H7 (cell line): ENCODE measurements at places on chromosomes 6 and 20.
A peak's percentile ranks its signal among the peaks of the same experiment; 100 is the strongest.

DNA sequence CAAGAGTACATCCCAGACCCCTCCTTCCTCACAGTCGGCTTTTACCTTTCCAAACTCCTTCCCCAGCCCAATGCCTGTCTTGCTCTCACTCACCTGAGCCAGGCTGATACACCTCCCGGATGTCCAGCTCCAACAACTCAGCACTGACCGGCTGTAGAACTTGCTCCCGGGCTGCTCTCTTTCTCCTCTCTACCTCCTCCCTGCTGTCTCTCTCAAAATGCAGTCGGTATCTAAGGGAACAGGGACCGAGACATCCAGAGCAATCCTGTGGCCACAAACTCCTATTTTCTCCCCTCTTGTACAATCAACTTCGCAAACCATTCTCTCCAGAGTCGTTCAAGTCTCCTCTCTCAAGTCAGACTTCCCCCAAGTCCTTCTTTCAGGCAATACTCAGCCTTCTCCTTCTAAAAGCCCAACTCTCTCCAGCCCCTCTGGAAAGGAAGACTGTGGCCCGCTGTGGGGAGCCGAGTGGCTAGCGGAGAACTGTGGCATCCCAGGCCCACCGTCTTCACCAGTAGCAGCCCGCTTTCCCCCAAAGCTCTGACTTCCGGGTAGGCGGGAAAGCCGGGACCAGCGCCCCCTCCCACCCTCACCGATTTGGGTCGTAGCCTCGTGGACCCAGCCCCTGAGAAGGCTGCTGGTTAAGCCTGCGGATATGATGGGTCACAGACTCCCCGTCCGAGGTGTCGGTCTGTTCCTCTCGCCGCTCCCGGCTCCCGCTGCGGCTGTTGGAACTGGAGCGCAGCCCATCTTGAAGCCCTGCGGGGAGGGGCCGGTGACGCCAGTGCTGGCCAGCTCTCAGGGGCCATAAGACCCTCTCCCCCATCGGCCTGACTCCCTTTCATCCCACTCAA, 1.1 kb downstream of the GNL1 start:
- DNase-seq, result peak; percentile 82

- no peak for DNase-seq
Observed at GRCh38 chr20:43653966-43654365, 12.9 kb upstream of the MYBL2 start.

GRCh38 chr6:79861023-79861422, 86.3 kb downstream of the ELOVL4 start:
- no peak for DNase-seq

DNA sequence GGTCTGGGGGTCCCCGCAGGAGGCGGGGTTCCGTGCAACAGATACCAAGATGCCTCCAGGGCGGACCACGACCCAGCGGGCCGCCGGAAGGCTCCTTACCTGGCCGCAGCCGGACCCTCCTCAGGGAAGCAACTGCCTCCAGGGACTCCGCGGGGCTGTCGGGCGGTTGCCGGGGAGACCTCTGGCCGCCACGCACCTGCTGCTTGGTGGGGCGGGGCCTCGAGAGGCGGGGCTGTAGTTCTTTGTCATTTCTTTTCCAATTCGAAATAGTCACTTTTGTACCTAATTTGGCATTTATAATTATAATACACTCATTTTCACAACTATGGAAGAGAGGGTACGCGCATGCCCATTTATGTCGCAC, 647 bp downstream of the AK9 start:
- DNase-seq, result peak; percentile 89

DNA sequence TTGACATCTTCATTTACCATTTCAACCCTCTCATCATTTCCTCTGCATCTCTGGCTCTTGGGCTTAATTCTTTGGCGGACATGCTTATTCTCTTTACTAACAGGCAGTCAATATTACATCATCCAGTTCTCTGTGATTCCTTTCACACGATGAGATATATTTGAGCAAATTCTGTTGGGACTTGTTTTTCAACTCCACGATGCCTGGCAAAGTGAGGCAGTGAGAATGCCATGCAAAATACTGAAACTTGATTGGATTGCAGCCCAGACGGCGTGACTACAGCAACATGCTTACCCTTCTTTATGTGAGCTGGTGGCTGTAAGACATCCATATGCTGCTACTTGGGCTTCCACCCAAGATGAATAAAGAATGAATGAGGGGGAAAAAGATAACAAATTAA, 101.7 kb upstream of the SPACA1 start:
- DNase-seq, result no peak

DNA sequence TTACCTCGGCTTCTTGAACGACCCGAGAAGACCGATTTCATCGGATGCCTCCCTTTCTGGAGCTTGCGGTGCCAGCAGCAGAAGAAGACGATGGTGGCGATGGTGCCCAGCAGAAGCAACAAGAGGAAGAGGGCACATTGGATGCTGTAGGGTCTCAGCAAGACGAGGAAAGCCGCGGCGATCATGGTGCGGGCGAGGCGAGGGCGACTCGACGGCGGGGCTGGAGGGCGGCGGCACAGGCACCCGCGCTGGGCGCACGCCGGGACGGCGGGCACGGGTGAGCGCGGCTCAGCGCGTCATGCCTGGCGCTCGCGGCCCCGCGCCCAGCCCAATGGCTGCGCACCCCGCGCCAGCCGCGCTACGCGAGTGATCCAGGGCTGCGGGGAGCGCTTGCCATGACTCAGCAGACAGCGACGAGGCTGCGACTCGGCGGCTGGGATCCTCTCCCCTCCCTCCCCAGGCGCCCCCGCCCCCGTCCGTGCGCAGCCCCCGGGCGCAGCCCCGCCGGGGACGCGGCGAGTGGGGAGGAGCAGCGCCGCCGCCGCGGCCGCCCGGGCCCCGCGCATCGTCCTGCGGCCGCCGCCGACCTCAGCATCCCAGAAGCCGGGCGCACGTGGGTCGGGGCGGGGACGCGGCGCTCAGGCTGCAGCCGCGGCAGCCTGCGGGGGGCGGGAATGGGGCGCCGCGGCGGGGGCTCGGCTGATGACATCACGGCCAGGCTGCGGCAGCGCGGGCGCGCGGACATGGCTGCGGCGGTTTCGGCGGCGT, at the start of gene BEND6:
BEND6 (plus strand) TSS at position 705 of the 768 bp plus-strand sequence. CDS start 26,704 bp downstream, outside the sequence.
- DNase-seq, result peak; percentile 85

- no peak for DNase-seq
Observed at GRCh38 chr20:62739581-62740285, 31.1 kb downstream of the NTSR1 start.

- peak; percentile 72 for DNase-seq
Observed at GRCh38 chr6:34129753-34130152, 16.1 kb downstream of the GRM4 start.

GRCh38 chr6:119483908-119484307, 134.3 kb upstream of the MAN1A1 start:
- no peak for DNase-seq

DNA sequence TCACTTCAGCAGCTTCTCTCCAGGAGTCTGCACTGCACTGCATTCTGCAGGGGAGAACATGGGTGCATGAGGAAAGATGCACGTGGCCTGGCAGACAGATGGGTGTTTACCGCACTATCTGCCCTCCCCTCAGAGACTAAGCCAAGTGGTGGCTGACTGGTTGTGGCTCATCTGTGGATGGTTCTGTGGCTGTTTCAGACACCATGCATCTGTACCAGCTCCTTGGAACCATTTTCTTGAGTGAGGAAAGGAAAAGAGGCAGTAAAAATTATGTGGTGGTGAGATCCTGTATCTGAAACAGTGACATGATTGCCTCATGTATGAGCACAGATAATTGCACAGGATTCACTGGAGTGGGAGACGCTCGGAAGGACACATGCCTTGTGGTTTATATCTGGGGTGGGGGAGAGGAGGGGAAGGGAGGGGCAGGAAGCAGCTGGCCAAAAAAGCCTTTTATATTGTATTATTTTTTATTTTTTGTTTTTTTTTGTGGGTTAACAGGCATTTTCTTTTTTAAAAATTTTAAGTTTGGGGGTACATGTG, 161.7 kb downstream of the ERMARD start:
- DNase-seq, result no peak

- peak; percentile 64 for DNase-seq
Observed at GRCh38 chr6:40912158-40912946, 126.7 kb downstream of the UNC5CL start.

DNA sequence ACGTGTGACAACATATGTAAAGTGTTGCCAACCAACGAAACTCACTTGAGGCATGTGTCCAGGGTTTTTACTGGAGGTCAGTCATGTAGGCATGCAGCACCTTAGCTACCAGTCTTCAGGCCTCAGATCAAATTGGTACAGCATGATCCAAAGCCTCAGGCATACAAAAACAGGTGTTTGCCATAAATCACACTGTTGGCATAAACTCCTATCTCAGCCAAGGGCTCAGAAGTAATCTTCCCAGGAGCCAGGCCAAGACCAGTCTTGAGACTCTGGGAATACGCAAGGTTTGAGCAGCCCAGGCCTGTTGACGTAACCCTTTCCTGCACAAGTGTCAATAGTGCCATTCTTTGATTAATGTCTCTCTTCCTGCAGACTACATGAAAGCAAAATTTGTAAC, 163.5 kb downstream of the PRL start:
- DNase-seq, result no peak

DNA sequence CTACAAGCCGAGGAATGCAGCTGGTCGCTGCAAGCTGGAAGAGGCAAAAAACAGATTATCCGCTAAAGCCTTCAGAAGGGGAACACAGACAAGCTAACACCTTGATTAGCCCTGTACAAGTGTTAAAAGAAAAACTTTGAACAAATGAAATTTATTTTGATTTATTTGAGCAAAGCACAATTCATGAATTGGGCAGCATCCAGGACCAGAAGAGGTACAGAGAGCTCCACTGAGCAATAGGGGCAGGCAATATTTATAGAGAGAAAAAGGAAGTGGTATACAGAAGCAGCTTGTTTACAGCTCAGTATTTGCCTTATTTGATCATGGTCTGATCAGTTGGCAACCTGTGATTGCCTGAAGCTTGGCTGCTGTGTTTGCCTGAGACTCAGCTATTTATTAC, 17.6 kb downstream of the HLA-DOB start:
- DNase-seq, result no peak

GRCh38 chr6:153966001-153966400, 73.0 kb upstream of the OPRM1 start:
- DNase-seq, result no peak

- no peak for DNase-seq
Observed at GRCh38 chr6:30747902-30748769, 3.8 kb upstream of the IER3 start.

DNA sequence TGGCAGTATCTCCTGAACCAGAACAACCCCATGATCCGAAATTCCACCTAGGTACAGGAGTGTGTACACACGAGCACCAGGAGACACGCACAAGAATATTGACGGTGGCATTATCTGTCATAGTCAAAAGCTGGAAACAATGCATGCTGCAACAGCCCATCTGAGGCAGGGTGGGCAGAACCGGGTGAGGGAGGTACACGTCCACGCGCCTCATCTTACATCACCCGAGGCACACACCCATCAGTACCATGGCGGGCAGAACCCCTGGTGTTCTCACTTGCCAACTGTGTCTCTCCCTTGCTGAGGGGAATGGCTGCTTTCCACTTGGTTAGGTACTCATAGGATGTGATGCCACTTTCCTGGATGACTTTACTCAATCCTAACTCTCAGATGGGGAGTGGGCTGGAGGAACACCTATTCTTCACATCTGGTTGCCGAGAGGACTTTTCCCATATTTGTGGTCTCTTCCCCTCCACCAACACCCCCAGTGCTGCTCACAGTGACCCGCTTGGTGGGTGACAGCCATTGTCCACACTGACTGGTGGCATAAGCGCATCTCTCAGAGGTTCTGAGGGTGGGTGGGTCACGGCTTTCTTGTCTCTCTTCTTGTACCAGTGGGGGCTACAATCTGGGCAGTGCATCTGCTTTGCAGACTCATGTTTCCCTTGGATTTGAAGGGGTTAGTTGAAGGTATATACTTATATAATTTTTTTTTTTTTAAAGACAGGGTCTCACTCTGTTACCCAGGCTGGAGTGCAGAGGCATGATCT, 13.5 kb downstream of the PPP1R3G start:
- no peak for DNase-seq

- DNase-seq, result peak; percentile 22
Observed at GRCh38 chr6:34176261-34177031, 30.6 kb upstream of the GRM4 start.

- no peak for DNase-seq
Observed at GRCh38 chr6:113596387-113597230, 260.5 kb upstream of the MARCKS start.

- no peak for DNase-seq
Observed at GRCh38 chr6:106117579-106117978, 31.4 kb downstream of the PRDM1 start.

- no peak for DNase-seq
Observed at GRCh38 chr6:12592634-12593033, 123.9 kb upstream of the PHACTR1 start.

GRCh38 chr20:62838128-62838891, 21.5 kb downstream of the COL9A3 start:
- no peak for DNase-seq

GRCh38 chr6:139433631-139434419, 59.4 kb upstream of the CITED2 start:
- DNase-seq, result no peak

GRCh38 chr6:117706504-117706903, 31.2 kb downstream of the NUS1 start:
- DNase-seq, result no peak

GRCh38 chr6:154861825-154862224, 128.6 kb downstream of the SCAF8 start:
- DNase-seq, result no peak

DNA sequence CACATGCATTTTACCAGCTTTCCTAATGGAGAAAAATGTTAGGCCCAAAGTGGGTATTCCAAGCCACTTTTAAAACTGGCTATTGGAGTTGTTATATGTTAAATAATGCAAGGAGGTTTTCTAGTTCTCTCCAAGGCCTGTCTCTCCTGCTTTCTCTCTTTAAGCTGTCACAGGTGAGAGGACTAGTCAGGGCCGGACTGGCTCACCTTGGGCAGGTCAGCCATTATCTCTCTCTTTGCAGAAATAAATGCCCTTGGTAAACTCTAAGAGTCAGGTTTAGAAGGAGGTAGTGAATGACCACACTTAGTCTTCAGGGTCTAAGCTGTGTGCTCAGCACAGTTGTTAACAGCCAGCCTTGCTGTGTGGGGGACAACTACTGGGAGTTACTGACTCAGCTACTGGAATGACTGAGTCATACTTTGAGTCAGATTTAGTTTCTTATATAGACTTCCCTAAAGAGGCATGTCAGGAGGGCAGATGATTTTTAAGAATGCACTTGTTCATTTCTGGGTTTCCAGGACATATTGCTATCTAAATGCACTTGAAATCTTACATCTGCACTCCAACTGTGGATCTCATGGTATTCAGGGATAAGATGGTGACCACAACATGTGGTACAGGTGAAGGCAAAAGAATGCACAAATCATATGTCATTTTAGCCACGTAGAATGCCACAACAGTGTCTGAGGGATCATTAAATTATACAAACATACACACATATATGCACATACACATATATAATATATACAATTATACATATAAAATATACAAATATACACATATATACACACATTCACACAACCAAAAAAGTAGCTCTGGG, 719.4 kb downstream of the EPM2A start:
- DNase-seq, result no peak

DNA sequence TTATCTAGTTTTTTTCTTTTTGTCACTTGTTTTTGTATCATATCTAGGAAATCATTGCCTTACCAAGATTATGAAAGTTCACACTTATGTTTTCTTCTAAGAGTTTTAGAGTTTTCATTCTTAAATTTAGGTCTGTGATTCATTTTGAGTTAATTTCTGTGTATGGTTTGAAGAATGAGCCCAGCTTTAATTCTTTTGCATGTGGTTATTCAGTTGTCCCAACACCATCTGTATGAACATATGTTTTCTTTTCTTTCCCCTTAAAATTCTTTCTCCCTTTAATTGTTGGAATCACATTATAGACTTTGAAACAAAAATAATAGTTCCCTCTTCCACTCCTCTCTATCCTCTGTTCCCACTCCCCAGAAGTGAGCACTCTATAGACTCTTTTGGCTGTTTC, 85.4 kb downstream of the SLX4IP start:
- DNase-seq, result no peak

GRCh38 chr20:20744170-20744725, 31.8 kb upstream of the RALGAPA2 start:
- no peak for DNase-seq
